Brain (organoid and tissue), 16 donors: ENCODE measurements at places on chromosomes 16 and 17.

GRCh38 chr17:17783116-17783824 is 53.5 kb downstream of the SREBF1 start:
- DNase-seq: peak; percentile 87

GRCh38 chr17:45394913-45395568 is 37.6 kb downstream of the ARHGAP27 start:
- peak; percentile 95 for DNase-seq

- DNase-seq: no peak
Observed at GRCh38 chr16:4328782-4329775, 13.2 kb downstream of the GLIS2 start.

DNA sequence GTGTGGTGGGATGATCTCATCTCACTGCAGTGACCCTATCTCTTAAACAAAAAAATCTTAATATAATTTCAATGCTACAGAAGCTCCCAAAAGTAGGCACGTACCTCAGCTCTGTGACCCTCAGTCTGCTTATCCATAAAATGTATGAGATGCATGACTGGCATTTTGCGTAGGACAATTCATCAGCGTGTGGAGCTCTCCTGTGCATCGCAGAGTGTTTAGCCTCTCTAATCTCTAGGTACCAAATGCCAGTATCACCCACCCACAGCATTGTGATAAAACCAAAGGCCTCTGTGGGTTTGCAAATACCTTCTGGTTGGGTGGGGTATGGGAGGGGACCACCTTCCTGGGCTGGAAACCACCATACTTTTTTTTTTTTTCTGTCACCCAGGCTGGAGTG is 19.0 kb upstream of the TUBG2 start:
- no peak for DNase-seq

GRCh38 chr16:76669288-76669687 is 392.1 kb downstream of the CNTNAP4 start:
- DNase-seq: no peak

- peak; percentile 58 for DNase-seq
Observed at GRCh38 chr17:51351890-51352289, 91.5 kb downstream of the UTP18 start.

- peak; percentile 59 for DNase-seq
Observed at GRCh38 chr16:13110124-13110796, 208.9 kb downstream of the SHISA9 start.

GRCh38 chr17:40645943-40646342 is 1.7 kb downstream of the SMARCE1 start:
- no peak for DNase-seq

- no peak for DNase-seq
Observed at GRCh38 chr17:80761110-80761871, 216.7 kb downstream of the RPTOR start.

- DNase-seq: no peak
Observed at GRCh38 chr16:65576631-65577030, 454.8 kb upstream of the CDH11 start.

DNA sequence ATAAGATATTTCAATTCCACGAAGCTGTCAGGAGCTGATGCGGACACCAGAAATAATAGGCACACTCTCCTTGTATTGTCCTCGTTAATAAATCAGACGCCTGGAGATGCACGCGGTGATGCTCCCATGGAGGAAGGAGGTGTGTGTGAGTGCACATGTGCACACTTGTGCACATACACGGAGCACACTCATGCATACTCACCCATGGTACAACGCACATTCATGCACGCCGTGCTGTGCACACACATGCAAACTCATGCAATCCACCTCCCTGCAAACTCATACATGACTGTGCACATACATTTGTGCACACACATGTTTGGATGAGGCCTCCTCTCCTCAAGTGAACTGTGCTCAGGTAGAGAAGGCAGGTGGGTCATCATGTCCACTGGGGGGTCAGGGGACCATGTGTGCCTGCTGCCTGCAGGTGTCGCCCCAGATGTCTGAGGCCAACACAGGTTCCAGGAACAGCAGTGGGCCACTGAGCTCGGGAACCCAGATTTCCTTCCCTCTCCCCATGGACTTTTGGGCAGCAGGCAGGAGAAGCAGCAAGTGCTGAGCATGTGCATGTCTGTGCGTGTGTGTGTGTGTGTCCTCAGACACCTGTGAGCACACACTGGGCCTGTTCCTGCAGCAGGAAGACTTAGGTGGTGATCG is 165.3 kb downstream of the SDK2 start:
- no peak for DNase-seq

- DNase-seq: no peak
Observed at GRCh38 chr16:28311913-28312312, 19.6 kb downstream of the SBK1 start.

- DNase-seq: peak; percentile 91
Observed at GRCh38 chr17:2053380-2054261, 1.3 kb upstream of the HIC1 start.

GRCh38 chr17:41686281-41686680 is 2.4 kb upstream of the EIF1 start:
- DNase-seq: no peak

DNA sequence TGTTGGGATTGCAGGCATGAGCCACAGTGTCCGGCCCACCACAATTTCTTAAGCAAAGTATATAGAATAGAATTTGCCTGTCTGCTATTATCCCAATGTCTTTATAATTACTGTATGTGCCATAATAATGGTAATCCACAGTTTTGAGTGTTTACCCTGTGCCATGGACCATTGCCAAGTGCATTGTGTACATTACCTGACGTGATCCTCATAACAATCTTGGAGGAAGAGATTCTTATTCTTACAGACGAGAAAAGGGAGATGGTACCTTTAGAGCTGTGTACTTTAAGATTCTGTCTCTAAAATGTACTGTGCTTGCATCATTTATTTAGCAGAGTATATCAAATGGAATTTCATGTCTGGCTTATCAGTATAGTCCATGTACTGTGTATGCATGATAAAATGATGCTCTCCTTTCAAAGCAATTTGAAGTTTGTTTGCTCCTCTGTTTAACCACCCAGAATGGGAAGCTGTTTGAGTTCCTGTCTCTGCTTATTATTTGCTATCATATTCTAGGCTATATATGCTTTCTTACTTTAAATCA is 13.8 kb upstream of the CDR2 start:
- DNase-seq: no peak

DNA sequence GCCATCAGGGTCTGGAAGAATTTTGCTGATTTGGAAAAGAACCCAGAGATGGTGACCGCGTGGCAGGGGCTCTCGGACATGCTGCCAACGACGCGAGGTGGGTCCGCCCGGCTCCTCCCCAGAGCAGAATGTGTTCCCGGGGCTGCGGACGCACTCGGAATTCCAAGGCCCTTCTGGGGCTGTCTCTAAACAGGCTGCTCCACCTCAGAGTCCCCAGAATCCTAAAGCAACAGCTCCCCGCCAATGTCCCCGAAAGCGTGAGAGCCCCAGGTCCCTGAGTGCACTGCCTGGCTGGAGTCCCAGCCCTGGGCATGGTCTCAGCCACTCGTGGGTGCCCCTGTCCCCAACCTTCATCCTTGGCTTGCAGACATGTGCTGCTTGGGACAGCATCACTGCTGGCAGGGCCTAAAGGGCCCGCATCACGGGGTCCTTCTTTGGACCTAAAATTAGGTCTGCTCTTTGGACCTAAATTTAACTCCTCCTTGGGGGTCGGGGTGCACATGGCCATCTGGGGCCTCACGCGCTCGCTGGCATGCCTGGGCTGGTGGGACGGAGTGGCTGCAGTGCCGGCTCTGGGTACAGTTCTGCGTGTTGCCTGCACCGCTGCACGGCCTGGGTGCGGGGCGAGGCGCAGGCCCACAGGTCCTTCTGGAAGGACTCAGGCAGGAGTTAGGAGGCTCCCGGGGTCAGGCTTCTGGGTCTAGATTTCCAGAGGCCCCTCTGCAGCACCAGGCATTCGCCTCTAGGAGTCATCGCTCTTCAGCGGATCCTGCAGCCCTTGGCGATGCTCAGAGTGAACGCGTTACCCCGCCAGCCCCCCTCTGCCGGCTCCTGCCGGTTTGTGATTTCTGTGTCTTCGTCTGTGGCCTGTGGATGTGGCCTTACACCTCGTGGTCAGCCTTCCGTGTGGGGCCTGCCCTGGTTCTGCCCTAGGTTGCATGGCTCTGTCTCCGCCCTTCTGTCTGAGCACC is 41.9 kb upstream of the CHMP6 start:
- no peak for DNase-seq

DNA sequence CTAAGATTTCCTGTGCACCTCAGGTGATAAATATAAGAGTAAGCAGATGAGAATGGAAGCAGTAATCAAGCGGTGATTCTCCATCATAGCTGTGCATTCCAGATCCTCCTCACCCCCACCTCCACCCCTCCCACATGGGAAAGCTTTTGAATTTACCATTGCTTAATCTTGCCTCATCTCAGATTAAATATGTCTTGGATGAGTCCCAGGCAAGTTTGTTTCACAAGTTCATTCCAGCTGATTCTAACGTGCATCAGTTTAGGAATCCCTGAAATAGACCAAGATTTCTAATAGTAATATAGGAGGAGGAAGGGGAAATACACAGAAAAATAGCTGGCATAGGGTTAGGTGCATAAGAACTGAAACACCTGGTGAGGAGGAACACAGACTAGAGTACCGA is 396.2 kb upstream of the KIF2B start:
- DNase-seq: no peak

- DNase-seq: no peak
Observed at GRCh38 chr16:85522842-85523601, 90.1 kb upstream of the GSE1 start.

GRCh38 chr16:349211-349610 is 3.3 kb downstream of the AXIN1 start:
- DNase-seq: no peak

DNA sequence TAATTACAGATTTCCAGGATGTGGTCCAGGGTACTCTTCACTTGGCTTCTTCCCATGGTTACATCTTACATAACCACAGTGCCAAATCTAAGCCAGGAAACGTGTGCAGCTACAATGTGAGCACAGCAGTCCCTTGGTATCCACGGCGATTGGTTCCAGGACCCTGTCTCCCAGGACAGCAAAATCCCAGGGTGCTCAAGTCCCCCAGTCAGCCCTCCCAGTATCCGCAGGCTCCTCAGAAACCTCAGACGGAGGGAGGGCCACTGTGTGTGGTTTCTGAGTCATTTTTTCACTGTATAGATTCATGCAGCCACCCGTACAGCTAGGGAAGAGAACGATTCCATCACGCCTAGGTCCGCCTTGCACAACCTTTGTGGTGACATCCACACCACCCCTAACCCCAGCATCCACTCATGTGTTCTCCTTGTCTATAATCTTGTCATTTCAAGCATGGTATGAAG is 11.1 kb upstream of the ATP2C2 start:
- DNase-seq: peak; percentile 62

DNA sequence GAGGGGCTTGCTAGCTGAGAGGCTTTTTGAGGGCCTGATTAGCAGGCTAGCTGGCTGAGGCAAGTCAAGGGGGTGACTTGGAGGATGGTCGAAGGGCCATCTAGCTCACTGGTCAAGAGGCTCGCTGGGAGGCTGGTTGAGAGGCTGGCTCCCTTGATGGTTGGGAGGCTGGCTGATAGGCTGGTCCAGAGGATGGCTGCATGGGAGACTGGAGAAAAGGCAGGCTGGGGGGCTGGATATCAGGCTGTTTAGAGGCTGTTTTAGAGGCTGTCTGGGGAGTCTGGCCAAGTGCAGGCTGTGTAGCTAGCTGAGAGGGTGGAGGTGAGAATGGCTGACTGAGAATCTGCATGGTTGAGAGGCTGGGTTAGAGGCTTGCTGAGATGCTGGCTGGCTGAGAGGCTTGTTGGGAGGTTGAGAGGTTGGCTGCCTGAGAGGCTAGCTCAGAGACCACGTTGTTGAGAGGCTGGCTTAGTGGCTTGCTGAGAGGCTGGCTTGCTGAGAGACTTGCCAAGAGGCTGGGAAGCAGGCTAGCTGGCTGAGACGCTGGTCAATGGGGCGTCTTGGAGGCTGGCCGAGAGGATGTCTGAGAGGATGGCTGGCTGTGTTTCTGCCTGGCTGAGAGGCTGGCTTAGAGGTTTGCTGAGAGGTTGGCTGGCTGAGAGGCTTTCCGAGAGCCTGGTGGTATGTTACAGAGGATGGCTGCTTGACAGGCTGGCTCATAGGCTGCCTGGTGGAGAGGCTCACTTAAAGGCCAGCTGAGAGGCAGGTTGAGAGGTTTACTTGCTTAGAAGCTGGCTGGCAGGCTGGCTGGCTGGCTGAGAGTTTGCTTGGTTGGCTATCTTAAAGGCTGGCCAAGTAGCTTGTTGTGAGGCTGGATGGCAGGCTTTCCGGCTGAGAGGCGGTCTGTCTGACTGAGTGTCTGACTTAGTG is 36.6 kb upstream of the ACSM2B start:
- DNase-seq: peak; percentile 30

- DNase-seq: no peak
Observed at GRCh38 chr16:17346621-17347569, 123.9 kb downstream of the XYLT1 start.

DNA sequence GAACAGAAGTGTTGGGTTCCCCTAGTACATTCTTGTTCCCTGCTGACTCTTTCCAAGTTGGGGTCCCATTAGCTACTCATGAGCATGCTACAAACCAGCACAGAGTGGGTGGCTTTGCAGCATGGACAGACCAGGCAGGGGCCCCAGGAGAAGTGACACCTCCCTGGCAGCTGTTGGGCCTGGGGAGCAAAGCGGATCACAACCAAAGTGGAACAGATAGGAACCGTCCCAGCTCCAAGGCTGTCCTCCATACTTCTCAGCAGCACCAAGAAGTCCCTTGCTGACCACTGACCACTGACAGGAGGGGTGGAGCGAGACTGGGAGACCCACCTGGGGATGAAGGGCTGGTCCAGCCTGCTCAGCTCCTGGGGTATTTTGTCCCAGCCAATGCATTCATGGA is 12.4 kb upstream of the GFAP start:
- DNase-seq: no peak

GRCh38 chr16:30937692-30938091 is 11.2 kb upstream of the ORAI3 start:
- no peak for DNase-seq

DNA sequence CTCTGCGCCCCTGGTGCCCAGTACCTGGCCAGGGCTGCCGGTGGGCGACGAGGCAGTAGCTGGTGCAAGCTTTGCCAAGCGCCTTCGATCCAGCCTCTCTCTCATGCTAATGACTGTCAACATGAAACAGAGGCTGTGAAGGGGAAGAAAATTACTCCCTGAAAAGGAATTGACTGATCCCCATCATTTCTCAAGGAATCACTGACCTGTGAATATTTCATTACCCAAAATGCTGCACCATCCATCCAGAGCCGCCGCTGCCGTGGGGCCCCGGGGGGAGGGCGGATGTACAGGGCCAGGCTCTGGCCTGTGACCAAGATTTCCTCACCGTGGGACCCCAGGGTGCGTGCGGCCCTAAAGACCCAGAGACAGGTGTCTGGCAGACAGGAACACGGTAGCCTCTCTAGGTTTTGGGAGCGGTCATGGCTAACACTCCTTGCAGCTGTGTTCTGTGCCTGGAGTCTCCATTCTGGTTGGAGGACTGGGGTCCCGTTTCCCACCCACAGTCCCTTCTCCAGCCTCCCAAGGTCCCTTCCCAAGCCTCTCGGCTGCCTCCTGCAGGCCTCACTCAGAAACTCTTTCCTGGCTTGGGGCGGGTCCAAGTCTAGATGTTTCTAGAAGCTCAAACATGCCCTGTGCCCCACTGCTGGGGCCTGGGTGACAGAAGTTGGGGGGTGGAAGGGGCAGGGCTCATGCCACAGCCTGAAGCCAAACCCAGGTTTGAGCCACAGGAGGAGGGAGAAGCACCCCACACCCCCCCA is 73.3 kb downstream of the ENGASE start:
- DNase-seq: peak; percentile 39

- no peak for DNase-seq
Observed at GRCh38 chr17:21462237-21462636, 86.1 kb downstream of the KCNJ12 start.
